ENCODE measurements at places on chromosomes 3 and 15.
A peak's percentile ranks its signal among the peaks of the same experiment; 100 is the strongest.

- peak; percentile 12 for DNase-seq
These were observed 120.7 kb downstream of the CHDH start for GRCh38 chr3:53725387-53725995.

- peak; percentile 45 for DNase-seq
These were observed 39.6 kb upstream of the LAMP3 start for GRCh38 chr3:183202004-183202722.

GRCh38 chr3:135154186-135154585, 359.1 kb downstream of the EPHB1 start:
- no peak for DNase-seq

DNA sequence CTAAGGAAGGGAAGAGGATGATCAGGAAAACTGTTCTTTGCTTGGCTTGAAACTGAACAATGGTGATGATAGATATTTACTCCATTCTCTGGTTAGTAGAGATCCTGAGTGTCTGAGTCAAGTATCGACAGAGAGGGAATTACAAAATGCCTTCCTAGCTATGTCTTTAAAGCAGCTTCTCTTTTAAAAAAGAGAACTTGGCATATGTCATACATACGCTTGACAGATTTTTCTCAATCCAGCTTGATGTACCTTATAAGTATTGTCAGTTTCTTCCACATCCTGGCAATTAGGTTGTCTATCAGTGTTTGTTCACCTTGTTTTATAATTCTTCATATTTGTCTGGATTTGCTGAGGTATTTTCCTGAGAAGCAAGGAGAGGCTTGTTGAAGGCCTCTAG, 5.0 kb upstream of the EPHB1 start:
- DNase-seq, result no peak

GRCh38 chr3:15978801-15979200, 181.0 kb upstream of the ANKRD28 start:
- DNase-seq, result no peak

DNA sequence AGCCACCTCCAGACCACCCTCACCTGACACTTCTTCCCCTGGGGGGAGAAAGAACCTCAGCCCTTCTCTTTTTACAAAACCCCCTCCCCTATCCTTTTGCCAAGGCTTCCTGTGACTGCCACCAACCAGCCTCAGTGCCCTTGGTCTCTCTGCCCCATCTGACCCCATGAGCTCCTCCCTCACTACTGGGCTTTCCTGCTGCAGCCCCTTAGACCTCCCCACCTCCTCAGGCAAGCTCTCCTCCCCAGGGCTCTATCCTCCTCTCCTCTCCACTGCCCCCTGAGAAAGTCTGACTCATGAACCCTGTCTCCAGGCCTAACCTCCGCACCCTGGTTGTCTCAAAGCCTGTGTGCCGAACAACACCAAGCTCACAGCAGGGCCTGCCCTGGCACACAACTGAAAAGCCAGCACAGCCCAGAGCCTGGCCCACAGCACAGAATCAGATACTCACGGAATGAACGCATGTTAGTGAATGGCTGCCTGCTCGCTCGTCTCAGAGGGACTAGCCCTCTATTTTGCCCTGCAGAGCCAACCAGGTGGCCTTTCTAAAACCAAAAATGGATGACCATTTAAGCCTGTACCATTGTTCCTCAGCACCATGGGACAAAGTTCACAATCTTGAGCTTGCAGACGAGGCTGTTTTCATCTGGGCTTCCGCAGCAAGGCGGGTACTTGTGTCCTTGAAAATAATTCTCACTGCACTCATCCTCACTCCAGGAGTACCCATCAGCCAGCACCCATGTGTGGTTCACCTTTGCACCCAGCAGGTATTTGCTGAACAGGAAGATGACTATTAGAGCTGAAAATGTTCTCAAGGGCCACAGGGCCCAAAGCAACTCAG, 1.7 kb downstream of the CHDH start:
- DNase-seq, result no peak

GRCh38 chr15:30953731-30954378, 37.6 kb downstream of the MTMR10 start:
- DNase-seq, result peak; percentile 66

GRCh38 chr3:79329154-79329553, 438.6 kb downstream of the ROBO1 start:
- DNase-seq, result no peak

- no peak for DNase-seq
These were observed 18.5 kb upstream of the RPL32 start for GRCh38 chr3:12859840-12860239.

GRCh38 chr3:123420416-123420968, 28.4 kb downstream of the ADCY5 start:
- no peak for DNase-seq

- no peak for DNase-seq
These were observed 116.3 kb downstream of the RPL22L1 start for GRCh38 chr3:170753421-170754310.

DNA sequence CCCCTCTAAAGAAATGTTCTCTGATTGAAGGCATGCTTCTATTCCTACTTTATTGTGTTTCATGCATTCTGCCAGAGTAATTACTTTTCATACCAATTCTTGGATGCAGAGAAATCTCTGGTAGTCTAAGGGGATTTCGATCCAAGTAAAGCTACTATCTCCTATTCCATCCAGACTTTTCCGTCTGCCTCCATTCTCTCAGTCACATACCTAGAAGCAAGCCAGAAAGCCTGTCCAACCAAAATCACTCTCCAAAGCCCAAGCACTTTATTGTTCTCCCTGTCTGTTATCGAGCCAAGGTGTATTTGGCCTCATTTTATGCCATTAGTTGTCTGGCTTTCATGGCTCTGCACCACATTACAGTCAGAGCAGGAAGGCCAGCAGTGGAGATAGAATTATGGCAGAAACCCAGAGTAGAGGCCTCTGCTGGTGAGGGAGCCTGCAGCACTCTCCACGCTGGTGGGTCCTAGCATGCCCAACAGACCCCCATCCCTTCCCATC, 95.9 kb downstream of the SLC49A4 start:
- DNase-seq, result no peak

DNA sequence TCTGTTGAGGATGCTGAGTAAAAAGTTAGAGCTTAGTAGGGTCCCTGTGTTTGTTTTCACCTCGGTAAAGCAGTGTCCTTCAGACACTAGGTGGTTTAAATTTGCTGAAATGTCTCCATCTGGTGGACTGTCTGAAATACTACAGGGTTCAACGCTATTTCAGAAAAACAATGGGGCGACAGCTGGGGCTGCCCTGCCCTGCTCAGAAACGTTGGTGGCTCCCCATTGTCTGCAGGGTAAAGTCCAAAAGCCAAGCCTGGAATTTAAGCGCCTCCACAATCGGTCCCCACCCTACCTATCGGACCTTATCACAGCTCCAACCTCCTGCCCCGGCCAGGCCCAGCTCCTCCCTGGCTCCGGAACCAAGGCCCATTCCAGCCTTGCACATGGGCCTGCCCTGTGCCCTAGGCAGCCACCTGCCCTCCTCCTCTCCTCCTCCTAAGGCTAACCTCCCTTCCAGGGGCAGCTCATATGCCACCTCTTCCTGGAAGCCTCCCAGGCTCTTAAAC, 4.3 kb upstream of the TSEN2 start:
- DNase-seq, result peak; percentile 77

DNA sequence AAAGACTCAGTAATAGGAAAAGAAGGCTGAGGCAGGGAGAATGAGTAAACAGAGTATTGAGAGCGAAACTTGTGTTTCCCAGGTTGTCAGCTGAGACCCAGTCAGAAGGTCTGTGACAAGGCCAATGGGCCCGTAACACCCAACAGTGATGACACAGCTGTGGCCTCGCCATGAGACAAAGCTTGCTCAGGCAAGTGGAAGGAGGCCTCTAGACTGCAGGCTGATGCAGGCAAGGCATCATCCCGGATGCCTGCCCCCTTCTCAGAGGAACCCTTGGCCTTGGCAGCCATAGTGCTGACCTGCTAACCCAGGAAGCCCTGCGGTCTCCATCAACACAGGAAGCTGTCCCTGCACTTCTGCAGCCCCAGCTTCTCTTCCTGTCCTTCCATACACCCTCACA, 15.4 kb downstream of the RAB6B start:
- peak; percentile 70 for DNase-seq

- peak; percentile 12 for DNase-seq
These were observed 36.7 kb downstream of the RGMA start for GRCh38 chr15:93052090-93052879.

DNA sequence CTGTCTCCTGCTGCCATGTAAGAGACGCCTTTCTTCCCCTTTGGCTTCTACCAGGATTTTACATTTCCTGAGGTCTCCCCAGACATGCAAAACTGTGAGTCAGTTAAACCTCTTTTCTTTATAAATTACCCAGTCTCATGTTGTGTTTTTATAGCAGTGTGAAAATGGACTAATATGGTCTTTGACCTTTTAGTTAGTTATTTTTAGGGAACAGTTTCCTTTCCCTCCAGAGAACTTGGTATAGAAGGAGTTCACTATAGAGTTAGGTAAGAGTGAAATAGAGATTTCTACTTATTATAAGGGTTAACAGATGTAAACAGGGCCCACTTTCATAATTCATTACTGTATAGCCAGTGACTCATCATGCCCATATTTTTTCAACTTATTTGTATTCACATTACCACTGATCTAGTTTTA, 170.9 kb downstream of the UNC13C start:
- no peak for DNase-seq

DNA sequence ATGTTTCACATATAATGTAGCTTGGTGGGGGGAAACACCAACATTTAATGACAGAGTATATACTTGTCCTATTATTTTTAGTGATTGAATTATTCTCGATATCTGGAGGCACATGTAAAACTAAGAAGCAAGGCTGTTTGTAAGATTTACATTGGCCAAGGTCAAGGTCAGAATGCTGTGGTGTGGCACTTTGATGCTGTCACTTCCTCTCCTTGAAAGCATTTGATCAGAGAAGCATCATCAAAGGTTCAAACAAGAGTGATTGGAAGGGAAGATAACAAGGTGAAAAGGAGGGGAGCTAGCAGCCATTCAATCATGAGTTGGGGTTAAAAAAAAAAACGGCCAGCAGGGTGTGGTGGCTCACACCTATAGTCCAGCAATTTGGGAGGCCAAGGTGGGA, 26.4 kb downstream of the RTF1 start:
- peak; percentile 15 for DNase-seq

DNA sequence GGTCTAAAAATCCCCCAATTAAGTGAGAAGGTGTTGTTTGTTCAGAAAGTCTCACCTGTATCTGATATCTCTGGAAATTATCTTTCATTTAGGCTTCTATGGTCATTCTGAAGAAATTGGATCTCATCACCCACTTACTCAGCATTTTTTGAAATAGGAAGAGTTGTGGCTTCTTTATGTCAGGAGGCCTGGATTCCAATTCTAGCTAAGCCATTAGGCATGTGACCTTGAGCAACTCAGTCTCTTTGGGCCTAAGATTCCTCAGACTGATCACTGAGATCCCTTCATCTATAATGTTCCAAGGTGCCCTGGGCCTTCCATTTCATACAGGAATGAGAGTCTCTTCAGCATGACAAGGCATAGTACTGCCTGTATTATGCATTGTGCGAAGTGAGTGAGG, 70.3 kb downstream of the ARHGEF26 start:
- DNase-seq, result no peak

DNA sequence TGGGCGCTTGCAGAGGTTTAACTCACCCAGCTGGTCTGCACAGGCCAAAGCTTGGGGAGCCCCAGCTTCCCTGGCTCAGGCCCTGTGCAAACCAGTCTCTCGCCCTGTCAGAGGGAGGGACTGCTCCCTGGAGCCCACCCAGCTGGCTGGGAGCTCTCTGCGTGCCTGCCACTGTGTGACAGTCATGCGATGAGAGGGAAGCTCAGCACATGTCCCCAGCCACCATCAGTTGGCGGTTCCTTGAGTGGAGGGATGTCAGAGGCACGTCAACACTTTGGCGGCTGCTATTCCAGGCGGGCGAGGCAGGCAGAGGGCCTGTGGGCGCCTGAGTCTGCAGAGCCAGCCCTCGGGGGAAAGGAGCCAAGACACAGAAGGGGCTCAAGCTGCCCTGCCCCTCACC, 324.6 kb downstream of the UACA start:
- no peak for DNase-seq

- DNase-seq, result no peak
These were observed 287.4 kb upstream of the SLCO3A1 start for GRCh38 chr15:91566141-91566540.

GRCh38 chr15:47035475-47036406, 681.6 kb upstream of the SEMA6D start:
- no peak for DNase-seq

DNA sequence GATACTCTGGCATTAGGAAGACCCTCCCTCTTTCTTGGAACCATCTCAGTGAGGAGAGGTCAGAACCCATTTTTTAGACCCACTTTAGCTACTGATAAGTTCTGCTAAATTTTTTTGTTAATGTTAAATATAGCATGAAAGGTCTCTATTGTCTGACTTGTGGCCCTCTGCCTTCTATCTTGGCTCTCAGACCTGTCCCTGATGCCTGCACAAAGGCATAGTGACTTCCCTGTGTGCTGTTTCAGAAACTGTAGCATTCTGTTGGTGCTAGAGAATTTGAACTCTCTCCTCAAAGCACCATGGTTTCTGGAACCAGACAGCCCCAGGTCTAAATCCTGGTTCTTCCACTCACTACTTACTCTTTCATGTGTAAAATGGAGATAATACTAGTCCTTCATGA, 15.4 kb downstream of the MAPKBP1 start:
- DNase-seq, result no peak

DNA sequence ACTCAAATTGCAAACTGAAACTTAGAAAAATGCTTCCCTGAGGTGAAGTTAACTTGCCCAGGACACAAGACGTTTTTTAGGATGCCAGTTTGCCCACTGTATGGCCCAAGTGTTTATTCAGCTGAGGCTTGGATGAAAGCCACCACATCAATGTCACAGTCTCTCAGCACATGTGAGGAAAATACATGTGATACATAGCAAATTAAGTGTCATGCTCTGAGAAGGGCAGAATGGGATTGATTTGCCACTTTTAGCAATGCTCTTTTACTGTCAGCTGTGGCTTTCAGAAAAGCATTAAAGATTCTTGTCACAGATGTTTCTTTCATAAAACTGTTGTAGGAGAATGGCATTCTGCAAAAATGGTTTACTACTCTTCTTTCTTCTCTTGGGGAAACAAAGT, 165.5 kb downstream of the ZIC1 start:
- no peak for DNase-seq

GRCh38 chr15:68353421-68354135, 76.0 kb downstream of the FEM1B start:
- DNase-seq, result no peak

GRCh38 chr3:177946936-177947335, 589.3 kb upstream of the KCNMB2 start:
- DNase-seq, result no peak

DNA sequence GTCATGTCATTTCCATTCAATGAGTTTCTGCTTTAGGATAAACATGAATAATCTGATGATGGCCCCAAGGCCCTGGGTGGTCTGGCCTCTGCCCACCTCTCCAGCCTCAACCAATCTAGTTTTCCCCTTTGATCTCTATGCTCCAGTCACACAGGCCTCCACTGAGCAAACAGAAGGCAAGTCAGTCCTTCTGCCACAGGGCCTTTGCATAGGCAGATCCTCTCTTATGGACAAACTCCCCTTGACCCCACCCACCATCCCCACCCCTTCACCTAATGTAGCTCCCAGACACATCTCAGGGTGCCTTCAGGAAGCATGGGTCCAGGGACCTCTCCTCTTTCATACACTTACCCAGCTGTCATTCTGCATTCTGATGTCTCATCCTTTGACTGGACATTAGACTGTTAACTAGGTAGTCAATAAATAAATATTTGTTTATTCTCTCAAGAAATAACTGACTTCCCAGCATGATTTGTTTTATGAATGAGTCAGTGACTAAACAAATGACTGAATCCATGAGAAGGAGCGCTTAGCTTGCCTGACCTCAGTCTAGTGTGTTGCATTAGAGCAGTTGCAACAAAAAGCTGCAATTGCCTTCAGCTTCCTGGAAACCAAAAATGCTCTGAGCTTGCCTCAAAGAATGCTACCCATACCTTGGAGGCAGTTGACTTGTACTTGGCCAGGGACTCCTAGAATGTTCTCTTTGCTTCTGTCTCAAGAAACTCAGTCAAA, 386.6 kb upstream of the WNT5A start:
- no peak for DNase-seq

Measured in activated CD4-positive, alpha-beta T cell treated with anti-CD3 and anti-CD28 coated beads, Interleukin-10, Interleukin-2, amounts not matched to agents 100 ng/mL and 50 ng/mL, durations not matched to agents 16 hours and 8 hours (primary cell).